ENCODE measurements at places on chromosomes 3 and 15. TPM values are rescaled to one million over a fixed set of nuclear protein-coding genes. Genes with fewer than 3 reads are reported as not detected.

The ADAMTS7 gene
- 6.2 TPM for total RNA-seq

The MUC20 gene
- 0.62 TPM for total RNA-seq

The FSTL1 gene
- total RNA-seq: 76.2 TPM

The FGF12 gene
- total RNA-seq: 0.40 TPM

The NR2F2 gene
- total RNA-seq: 24.3 TPM

The DNAH12 gene
- total RNA-seq: not detected

The PAQR9 gene
- total RNA-seq: 4.1 TPM

The PCNP gene
- total RNA-seq: 103 TPM

The OR5K1 gene
- not detected for total RNA-seq

The MON1A gene
- 8.7 TPM for total RNA-seq

The SLC15A2 gene
- total RNA-seq: 0.29 TPM

The GTPBP8 gene
- 9.7 TPM for total RNA-seq

The CPLX3 gene
- total RNA-seq: 0.07 TPM

The CACNA2D2 gene
- total RNA-seq: 0.15 TPM

The CYP11A1 gene
- total RNA-seq: not detected

The GOLGA6D gene
- not detected for total RNA-seq

The FURIN gene
- 67.8 TPM for total RNA-seq

The NEK10 gene
- total RNA-seq: 1.2 TPM

The TP53BP1 gene
- 21.4 TPM for total RNA-seq

The OR5K3 gene
- not detected for total RNA-seq

The TICRR gene
- 14.1 TPM for total RNA-seq

The UPK1B gene
- total RNA-seq: 13.6 TPM

The MME gene
- total RNA-seq: not detected

The PPP1R14D gene
- total RNA-seq: not detected

The CSTA gene
- total RNA-seq: 0.75 TPM
